ENCODE measurements at places on chromosomes 11 and 22.

- no peak for DNase-seq
Measured at GRCh38 chr11:2930704-2931419, 1.6 kb upstream of the PHLDA2 start.

GRCh38 chr11:78266451-78266850, 77.7 kb downstream of the USP35 start:
- DNase-seq = no peak

- no peak for DNase-seq
Measured at GRCh38 chr11:134530636-134531326, 118.7 kb upstream of the B3GAT1 start.

DNA sequence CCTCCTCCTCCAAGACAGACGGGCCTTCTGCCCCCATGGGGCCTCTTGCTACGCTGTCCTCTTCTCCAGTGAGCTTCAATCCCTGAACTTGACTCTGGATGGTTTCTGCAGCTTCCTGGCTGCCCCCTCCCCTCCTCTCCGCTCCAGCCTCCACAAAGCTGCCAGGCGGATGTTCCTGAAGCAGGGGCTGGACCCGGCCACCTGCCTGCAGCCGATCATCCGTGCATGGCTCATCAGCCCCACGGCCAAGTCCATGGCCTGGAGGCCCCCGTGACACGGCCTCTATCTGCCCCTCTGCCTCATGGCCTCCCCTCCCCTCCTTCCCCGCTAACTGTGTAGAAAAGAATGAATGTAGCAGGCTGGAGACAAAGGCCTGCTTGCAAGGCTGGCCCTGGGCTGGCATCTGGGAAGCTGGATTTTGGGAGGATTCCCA, 6.8 kb upstream of the SUN2 start:
- DNase-seq = peak; percentile 69

- DNase-seq = no peak
Measured at GRCh38 chr11:61586792-61587430, 6.0 kb upstream of the SYT7 start.

Measured in NCI-H524 treated with DMSO at 0.1 percent for 48 hours (cell line).